Activated naive CD8-positive, alpha-beta T cell treated with anti-CD3 and anti-CD28 coated beads for 36 hours (primary cell): ENCODE measurements at places on chromosomes 16 and 17.

DNA sequence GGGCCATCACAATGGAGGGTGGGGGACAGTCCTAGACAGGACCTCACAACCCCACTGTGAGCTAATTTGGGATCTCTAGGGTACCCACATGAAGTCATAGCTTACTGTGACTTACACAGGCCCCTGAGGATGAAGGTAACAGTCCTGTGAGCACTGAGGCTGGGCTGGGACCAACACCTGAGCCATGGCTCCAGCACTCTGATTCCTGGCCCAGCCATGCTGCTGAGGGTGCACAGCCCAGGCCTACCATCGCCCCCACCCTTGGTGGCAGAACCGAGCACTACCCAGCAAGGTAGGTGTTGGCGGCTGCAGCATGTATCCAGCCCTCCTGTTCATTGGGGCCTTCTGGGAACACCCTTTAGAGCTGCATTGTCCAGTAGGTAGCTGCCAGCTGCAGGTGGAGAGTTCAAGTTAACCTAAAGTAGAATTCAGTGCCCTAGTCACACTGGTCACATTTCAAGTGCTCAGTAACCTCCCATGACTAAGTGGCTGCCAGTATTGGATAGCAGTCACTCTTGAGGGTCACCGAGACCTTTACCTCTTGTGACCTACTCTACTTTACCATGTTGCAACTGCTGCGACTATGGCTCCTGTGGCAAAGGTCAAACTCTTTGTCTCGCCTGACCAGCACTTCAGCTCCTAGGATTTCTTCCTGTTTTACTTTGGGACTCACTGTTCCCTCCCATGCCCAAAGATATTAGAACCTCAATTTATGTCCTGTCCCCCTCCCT is 11.6 kb downstream of the AKAP1 start:
- DNase-seq, result no peak

- DNase-seq, result no peak
Measured at GRCh38 chr16:17235147-17235815, 235.5 kb downstream of the XYLT1 start.

DNA sequence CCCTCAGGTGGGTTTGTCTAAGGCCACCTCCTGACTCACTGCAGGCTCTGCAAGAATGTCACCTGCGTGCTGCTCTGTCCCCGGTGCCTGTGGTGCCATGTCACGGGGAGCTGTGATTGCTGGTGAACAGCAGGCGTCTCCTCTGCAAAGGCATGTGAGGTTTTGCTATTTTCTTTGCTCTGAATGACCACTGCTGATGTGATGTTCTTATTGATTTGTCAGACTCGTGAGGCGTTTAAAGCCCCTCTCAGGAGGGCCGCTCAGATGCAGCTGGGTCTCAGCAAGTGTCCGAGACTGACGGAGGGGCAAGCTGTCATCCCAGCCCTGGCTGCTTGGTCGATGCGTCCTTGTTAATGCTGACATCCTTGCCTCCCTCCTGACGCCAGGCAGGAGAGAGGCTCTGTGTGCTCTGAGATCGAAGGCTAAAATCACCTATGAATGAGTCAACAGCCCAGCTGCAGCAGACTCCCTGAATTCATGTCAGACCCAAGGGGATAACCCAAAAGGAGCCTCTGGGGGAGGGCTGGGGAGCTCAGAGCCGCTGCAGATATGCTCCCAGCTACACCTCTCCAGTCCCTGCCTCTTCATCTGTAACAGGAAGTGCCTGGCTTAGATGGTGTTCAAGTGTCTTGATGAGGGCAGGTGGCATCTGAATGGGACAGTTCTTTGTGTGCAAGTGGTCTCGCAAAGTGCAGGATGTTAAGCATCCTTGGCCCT is 11.8 kb upstream of the PEMT start:
- no peak for DNase-seq

DNA sequence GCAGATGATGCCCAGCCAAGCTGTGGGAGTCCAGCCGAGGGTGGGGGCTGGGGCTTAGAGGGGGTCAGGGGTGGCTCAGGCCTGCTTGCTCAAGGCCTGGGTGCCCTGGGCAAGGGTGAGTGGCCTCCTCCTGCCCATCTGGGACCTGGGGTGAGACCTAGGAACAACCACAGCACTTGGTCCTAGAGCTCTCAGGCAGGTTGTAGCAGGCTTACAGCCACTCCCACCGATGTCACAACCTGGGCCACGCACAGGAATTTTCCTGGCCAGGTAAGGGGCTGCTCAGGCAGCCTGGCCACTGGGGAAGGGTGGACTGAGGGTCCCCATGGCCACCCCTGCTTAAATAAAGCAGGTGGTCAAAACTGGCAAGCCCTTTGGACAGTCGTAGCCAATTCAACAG is 6.3 kb upstream of the SREBF1 start:
- DNase-seq, result no peak

DNA sequence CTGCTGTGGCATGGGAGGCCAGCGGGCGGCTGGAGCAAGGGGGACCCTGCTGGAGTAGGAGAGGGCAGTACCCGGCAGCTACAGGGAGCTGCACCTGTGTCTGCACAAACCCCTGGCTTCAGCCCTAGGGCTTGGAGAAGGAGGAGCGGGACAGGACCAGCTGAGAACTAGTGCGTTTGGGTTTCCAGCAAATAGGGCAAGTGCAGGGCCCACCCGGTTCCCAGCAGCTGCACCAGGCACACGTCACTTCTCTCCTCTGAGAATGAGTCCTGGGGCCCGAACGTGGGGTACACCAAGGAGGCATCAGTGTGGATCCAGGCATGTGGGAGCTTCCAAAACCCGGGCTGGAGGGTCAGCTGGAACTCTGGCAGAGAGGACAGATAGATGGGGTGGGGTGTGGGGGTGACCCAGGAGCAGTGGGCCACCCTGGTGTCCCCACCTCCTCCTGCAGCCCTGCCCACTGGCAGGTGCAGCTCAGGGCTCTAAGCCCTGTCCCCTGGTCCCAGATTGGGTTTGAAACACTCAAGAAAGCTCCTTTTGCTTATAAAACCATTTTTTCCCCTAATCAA is 5.6 kb downstream of the C16orf89 start:
- DNase-seq, result no peak

DNA sequence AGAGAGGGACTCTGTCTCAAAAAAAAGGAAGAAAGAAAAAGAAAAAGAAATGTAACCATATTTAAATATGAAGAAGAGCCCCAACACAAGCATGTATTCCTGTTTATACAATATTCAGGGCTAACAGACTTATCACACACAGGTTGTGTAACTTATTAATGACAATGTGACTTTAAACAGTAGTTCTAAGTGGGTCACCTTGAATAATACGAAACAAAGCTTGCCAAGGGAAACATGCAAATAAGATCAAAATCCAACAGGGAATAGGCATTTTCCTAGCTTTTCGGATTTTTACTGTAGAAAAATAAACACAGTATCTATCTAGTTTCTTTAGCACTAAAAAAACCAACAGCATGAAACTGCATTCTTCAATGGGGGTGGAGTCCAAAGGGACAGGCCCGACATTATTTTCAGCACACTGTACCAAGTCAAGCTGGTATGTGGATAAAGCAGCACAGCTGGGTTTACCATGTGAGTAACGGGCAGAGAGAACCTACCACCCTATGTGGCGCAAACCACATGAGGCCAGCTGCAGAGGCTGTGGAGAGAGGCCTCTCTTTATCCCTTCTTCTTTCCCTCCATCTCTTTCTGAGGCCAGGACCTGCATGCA is 45.3 kb downstream of the TOM1L2 start:
- DNase-seq, result no peak

DNA sequence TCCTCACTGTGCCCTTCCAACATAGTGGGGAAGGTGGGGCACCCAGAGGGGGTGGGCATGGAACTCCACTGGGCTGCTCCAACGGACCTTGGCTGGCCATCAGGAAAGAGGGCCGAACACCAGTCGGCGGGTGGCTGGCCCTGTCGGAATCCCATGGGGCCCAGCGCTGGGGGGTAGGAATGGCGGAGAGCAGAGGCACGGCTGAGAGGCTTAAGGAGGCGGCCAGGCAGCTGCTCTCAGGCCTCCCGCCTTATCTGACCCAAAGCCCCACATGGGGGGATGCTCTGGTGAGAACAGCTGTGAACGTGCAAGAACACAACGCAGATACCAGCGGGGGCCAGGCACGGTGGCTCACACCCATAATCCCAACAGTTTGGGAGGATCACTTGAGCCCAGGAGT is 4.4 kb upstream of the MYO1C start:
- no peak for DNase-seq
